SW 1271 (cell line): ENCODE measurements at places on chromosomes 1 and 21.
A peak's percentile ranks its signal among the peaks of the same experiment; 100 is the strongest.

- no peak for DNase-seq
Observed at GRCh38 chr1:24875257-24875656, 54.8 kb downstream of the RUNX3 start.

DNA sequence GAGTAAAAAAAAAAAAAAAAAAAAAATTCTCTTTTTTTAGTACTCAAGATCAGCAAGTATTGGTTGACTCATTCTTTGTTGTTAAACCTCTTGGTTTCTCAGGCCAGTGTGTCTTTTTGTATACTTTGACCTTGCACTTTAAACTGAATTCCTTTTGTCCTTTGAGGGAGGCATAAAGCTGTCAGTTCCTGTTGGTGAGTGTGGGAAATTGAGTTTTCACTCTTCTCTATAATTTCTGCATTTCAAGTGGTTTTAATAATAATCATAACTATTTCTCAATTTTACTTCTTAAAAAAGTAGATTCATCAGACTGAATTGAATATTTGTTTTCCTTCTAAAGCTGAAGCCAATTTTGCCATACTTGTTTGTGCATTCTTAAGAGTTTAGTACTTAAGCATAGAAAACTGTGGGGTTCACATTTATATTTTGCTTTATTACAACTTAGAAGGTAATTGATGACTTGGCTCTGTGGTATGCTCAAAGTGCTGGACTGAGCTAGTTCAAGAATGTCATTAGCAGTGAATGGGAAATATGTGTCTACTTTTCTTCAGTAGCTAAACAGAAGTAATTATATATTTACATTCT lies 43.4 kb downstream of the ITSN1 start:
- peak; percentile 45 for DNase-seq

GRCh38 chr1:231240883-231241735 lies at the start of gene GNPAT:
Gene GNPAT, plus strand, starts transcription at chr1:231241212. Its CDS starts 167 bp downstream, at chr1:231241379.
- peak; percentile 58 for DNase-seq

DNA sequence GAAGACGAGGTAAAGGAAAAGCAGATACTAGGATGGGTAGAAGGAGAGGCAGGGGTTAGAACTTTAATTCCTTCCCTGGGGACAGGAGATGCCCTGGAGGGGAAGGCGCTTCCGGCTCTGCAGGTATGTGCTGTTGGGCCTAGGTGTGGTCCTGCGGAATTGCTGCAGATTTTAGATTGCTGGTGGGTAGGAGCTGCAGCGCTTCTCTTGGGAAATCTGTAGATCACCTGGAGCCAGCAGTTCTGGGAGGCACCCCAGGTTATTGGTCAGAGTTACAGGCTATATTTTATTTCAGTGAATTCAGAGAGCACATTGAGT lies 1.1 kb downstream of the MGST3 start:
- DNase-seq: no peak

GRCh38 chr1:47986761-47987200 lies 10.4 kb downstream of the TRABD2B start:
- DNase-seq: no peak

- no peak for DNase-seq
Observed at GRCh38 chr1:185087746-185088145, 42.4 kb downstream of the RNF2 start.

GRCh38 chr1:212153635-212154034 lies 118.1 kb downstream of the DTL start:
- no peak for DNase-seq

- DNase-seq: no peak
Observed at GRCh38 chr21:37407719-37408420, 41.3 kb downstream of the DYRK1A start.

GRCh38 chr1:16960560-16961296 lies 19.7 kb downstream of the MFAP2 start:
- DNase-seq: peak; percentile 73

GRCh38 chr21:42319376-42319775 lies 4.2 kb upstream of the TFF3 start:
- no peak for DNase-seq

- no peak for DNase-seq
Observed at GRCh38 chr21:37119421-37120218, 46.6 kb downstream of the TTC3 start.

DNA sequence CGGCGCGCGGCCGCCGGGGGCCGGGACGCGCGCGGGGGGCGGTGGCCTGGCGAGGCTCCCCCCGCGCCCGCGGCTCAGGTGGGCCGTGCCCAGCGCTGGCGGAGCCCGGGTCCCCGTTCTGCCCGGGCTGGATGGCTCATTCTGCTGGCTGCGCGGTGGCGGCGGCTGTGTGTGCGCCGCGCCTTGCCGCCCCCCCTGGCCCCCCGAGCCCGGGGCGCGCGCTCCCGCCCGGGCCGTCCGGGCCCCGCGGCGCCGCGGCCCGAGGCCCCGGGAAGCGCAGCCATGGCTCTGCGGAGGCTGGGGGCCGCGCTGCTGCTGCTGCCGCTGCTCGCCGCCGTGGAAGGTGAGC lies at the start of gene EPHB2:
EPHB2 (plus strand) TSS at position 139 of the 349 bp plus-strand sequence; CDS start at position 283, 144 bp downstream.
- no peak for DNase-seq

- no peak for DNase-seq
Observed at GRCh38 chr1:153585006-153585405, 19.4 kb upstream of the S100A2 start.

GRCh38 chr1:85019994-85020393 lies 23.1 kb upstream of the MCOLN2 start:
- DNase-seq: no peak

DNA sequence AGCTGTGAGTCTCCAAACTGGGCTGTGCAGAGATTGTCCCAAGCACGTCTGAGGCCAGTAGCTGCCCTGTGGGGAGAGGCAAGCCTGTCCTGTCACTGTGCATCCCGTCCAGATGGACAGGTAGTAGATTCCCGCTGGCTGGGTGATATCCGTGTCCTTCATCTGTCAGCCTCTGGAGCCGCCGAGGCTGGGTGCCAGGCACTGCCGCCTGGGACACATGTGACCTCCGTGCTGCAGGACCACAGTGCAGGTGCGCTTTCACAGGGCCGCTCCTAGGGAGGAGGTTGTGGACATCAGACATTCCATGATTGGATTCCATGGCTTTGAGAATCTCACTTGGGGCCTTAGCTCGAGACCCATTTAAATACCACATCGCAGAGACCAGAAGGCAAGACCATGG lies 4.7 kb downstream of the PDXK start:
- no peak for DNase-seq

DNA sequence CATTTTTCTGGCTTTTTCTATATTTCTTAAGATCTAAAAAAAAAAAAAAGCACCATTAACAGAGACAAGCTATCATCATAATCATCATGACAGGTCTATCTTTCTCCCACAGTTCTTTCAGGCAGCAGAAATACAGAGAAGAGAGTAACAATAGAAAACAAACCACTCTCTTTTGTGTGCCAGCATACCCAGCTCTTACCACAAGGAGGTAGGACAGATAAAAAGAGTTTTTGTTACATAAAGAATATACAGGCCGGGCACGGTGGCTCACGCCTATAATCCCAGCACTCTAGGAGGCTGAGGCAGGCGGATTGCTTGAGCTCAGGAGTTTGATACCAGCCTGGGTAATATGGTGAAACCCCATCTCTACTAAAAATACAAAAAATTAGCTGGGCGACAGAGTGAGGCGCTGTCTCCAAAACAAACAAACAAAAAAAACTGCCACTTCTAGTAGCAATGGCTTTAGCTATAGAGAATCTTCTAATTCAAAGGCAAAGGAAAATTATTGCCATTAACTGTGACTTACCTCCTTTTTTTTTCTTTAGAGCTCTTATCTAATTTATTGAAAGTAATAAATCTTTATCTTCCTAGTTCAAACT lies 39.7 kb downstream of the ANKRD13C start:
- DNase-seq: no peak

DNA sequence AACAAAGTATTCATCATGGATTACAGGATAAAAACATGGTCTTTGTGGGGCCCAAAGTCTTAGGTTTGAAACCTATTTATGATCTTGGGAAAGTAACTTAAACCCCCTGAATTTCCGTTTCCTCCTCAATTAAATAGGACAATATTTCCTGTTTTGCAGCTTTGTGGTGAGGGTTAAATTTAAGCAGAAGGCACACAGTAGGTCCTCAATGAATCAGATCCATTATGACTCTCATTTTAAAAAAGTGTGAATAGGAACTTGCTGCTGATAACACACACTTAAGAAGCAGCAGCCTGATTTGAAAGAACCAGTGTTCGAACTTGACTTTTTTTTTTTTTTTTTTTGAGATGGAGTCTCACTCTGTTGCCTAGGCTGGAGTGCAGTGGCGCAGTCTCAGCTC lies 41.4 kb upstream of the VASH2 start:
- no peak for DNase-seq

- DNase-seq: no peak
Observed at GRCh38 chr1:162368451-162368850, 8.2 kb downstream of the SPATA46 start.

- DNase-seq: no peak
Observed at GRCh38 chr1:224565611-224566406, 50.3 kb upstream of the CNIH3 start.

- DNase-seq: no peak
Observed at GRCh38 chr21:36010801-36011200, 49.5 kb downstream of the SETD4 start.

DNA sequence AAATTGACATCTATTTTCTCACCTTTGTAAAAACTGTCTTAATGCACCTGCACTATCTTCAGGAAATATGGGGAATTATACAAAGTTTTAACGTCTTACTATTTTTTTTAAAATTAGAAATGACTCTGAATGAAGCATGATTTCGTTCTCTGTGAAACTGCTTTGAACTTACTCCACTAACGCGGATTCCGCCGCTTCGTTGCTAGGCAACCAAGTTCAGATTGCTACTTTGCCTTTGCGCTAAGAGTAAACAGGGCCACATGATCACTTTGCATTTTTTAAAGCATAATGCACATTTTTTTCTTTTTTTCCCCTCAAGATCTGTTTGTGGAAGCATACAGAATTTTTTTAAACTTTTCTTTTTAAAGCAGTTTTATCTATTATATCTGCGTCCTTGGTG lies 690.5 kb downstream of the BRINP3 start:
- no peak for DNase-seq

DNA sequence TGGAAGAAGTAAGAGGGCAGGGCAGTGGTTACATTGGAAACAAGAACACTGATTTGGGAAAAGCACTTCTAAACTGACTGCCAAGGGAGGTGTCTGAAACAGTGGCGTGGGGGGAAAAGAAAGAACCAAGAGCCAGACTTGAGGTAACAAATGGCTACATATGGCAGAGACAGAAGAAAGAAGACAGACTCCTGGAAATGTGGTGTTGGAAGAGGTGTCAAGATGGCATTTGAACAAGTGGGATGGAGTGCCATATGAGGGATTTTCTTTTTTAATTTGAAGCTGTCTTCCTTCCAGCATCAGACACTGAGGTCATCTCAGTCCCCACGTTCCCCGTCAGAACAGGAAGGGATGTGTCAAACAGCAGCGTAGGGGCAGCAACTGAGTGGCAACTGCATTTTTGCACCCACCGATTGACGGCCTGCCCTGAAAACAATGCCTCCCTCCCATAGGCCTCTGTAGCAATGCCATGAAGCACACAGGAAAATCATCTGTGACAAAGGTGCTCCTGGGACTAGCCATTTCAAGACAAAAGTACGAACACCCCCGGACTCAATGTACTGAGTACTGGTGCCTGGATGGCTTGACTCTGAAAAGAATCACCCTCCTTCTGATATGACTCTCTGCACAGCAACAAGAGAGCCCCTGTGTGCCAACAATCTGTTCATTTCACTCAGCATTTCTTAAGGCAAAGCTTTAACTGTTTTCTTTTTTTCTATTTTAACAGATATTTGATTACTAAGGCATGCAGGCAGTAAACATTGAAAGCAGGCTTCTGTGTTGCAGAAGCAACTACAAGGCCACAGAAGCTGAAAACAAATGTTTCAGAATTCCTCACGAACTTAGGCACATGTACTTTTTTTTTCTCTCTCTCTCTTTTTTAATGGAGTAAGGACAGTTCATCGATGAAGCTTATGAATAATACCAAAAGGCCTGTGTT lies 37.0 kb downstream of the LPAR3 start:
- no peak for DNase-seq

GRCh38 chr21:34617753-34618339 lies 2.9 kb upstream of the RCAN1 start:
- no peak for DNase-seq

GRCh38 chr21:38208118-38208517 lies 48.7 kb upstream of the KCNJ15 start:
- DNase-seq: no peak

GRCh38 chr1:212914789-212915188 lies 35.6 kb upstream of the VASH2 start:
- no peak for DNase-seq

- DNase-seq: no peak
Observed at GRCh38 chr1:246728311-246728710, 4.1 kb downstream of the SCCPDH start.

- no peak for DNase-seq
Observed at GRCh38 chr1:113437554-113438341, 47.4 kb downstream of the MAGI3 start.

DNA sequence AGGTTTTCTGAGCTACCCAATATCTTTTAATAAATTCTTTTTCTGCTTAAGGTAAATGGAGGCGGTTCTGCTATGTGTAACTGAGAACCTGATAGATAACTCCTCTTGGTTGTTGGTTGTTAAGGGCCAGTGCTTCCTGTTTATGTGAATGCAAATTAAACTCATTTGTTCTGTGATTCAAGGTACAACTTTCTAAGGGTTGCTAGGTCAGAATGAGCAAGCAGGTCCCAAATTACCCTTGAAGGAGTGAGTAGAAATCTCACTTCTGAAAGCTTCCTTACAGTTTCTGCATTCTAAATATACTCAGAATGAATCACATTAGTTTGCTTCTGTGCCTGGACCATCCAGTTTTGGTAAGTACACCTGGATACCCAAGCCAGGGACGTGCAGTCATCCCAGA lies 15.5 kb upstream of the FAM78B start:
- DNase-seq: no peak

- no peak for DNase-seq
Observed at GRCh38 chr1:40300651-40301050, 16.4 kb downstream of the COL9A2 start.

GRCh38 chr1:17579951-17580939 lies 40.7 kb downstream of the ARHGEF10L start:
- no peak for DNase-seq

GRCh38 chr1:27397110-27397509 lies 4.7 kb downstream of the GPR3 start:
- DNase-seq: no peak

DNA sequence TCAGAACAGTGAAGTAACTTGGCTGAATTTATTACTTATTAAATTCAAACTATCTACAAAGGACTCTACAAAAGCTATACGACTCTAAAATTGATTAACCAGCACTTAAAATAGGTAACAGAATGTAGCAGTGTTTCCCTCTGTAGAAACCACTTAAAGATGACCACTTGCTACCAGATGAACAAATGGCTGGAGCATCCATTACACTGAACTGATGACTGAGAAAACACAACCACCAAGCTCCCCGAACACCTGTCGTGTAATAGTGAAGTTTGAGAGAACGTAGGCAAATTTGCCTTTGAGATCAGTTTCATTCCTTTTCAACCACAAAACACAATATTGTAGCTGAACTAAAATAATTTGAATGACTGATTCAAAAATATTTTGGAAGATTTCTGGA lies 226.7 kb downstream of the KCNT2 start:
- no peak for DNase-seq

- DNase-seq: peak; percentile 12
Observed at GRCh38 chr21:33127154-33127867, 57.4 kb downstream of the OLIG1 start.

GRCh38 chr1:2414297-2414958 lies 2.1 kb upstream of the PEX10 start:
- DNase-seq: peak; percentile 46
